ENCODE measurements at places on chromosomes 7 and 10. TPM values are rescaled to one million over a fixed set of nuclear protein-coding genes. Genes with fewer than 3 reads are reported as not detected.

LGI1 gene
- total RNA-seq, result 0.47 TPM

ANXA8L1 gene
- total RNA-seq, result not detected

DOCK1 gene
- total RNA-seq, result 46.4 TPM

SLC26A4 gene
- total RNA-seq, result 0.59 TPM

CCL24 gene
- 15.7 TPM for total RNA-seq

OR6V1 gene
- total RNA-seq, result not detected

AGFG2 gene
- 97.4 TPM for total RNA-seq

HOXA1 gene
- total RNA-seq, result 2.0 TPM

GIMAP5 gene
- total RNA-seq, result 5.2 TPM

PRR15 gene
- total RNA-seq, result 194 TPM

GOLGA7B gene
- total RNA-seq, result 0.22 TPM

AKR1D1 gene
- total RNA-seq, result not detected
